ENCODE measurements at places on chromosomes 7 and 10.
A peak's percentile ranks its signal among the peaks of the same experiment; 100 is the strongest.

DNA sequence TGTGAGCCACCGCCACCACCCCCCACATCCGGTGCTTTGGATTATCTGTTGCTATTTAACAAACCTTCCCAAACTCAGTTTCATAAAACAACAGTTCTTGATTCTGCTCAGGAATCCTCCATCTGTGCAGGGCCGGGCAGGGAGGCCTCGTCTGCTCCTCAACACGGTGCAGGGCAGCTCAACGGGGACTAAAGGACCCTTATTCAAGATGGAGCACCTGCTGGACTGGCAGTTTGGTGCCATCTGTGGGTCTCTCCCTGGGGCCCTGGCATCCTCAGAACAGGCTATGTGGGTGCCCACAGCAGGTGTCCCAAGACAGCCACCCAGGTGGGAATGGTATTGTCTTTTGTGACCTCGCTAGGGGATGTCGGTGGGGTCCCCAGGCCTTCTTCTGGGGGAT lies 31.0 kb upstream of the ELFN1 start:
- no peak for ATAC-seq

DNA sequence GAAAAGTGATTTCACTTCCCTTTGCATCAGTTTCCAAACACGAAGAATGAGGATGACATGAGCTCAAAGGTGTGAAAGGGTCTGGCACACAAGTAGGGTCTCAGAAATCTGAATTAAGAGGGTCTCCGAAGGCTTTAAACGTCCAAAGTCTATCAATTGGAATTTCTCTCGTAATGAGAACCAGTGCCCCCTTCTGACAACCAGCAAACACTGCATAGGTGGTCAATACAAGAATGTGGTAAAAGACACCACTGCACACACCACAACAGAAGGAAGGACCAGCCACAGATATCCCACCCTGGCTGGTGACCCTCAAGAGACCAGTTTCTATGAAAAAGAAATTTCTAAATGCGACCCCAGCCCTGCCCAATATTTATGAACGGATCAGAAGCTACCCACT lies 78.1 kb downstream of the CALN1 start:
- no peak for ATAC-seq

- peak; percentile 41 for ATAC-seq
These were observed 203.6 kb downstream of the VTI1A start for GRCh38 chr10:112650588-112651030.

DNA sequence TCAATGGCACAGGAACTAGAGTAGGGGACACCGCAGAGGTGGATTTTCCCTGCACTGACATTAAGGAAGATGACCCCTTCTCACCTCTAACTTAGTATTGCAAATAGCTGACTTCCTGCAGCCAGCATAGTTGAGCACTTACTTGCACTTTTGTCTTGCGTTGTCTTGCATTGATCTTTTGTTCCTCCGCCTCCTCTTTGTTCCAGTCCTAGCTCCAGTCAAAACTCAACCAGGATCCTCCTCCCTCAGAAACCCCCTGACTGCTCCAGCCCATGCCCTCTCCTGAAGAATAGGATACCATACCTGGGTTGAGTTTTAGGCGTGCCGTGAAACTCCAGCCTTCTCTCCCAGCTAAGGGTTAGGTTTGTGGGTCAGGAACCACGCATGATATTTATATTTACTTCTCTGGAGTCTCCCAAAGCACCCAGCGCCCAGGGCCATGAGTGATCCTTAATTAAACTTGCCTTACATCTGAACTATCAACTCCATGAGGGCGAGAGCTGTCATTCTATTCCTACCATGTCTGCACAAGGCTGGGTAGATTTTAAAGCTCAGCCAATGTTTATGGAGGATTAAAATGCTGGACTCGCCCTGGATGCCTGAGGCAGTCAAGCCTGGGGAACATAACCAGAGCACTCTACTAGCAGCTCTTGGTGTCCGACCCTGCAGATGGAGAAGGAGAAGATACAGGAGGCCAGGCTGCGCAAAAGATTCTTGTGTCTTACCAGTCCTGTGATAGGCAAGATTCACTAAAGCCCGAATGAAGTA lies 14.1 kb downstream of the ZNF467 start:
- peak; percentile 54 for ATAC-seq

GRCh38 chr7:1340461-1341360 lies 108.0 kb downstream of the UNCX start:
- ATAC-seq: peak; percentile 18

- ATAC-seq: no peak
These were observed 66.8 kb upstream of the CYP26C1 start for GRCh38 chr10:92993699-92994272.

GRCh38 chr7:85041605-85042216 lies 145.1 kb downstream of the SEMA3D start:
- ATAC-seq: peak; percentile 71

- ATAC-seq: peak; percentile 86
These were observed 188.9 kb downstream of the SKIDA1 start for GRCh38 chr10:21336476-21337170.

DNA sequence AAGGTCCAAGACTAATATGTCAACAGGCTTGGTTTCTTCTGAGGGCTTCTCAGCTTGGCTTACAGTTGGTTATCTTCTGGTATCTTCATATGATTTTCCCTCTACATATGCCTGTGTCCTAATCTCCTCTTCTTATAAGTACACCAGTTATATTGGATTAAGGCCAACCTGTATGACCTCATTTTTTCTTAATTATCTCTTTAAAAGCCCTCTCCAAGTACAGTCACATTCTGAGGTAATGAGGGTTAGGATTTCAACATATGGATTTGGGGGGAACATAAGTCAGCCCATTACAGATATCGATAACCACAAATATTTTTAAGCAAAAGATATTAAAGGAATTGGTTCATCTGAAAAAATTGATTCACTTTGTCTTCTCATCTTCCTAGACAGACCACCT lies 49.2 kb downstream of the IQUB start:
- ATAC-seq: no peak

DNA sequence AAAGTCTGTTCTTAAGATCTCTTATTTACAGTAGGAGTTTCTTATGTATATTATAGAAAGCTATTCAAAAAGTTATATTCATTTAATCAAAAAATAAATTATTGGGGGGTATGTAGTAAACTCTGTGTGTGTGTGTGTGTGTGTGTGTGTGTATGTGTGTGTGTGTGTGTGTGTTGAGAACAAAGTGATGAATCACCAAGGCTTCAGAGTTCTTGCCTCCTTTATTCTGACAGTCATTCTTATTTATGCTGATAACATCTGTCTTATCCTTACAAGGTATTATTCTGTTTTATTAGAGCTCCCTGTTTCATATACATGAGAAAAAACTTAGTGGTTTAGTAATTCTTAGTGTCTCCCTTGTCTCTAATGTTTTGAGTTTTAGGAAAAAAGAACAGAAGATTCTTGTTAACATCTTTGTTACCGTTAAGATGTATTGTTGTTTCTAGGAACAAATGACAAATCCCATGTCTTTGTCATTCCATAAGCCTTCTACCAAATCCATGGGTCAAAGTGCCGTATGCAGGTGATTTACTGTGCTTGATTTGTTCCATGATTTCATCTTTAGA lies 424.0 kb downstream of the EXOC4 start:
- ATAC-seq: no peak

GRCh38 chr7:130831817-130832481 lies 97.9 kb upstream of the KLF14 start:
- ATAC-seq: no peak

GRCh38 chr10:110013630-110014293 lies 6.0 kb downstream of the ADD3 start:
- peak; percentile 76 for ATAC-seq

DNA sequence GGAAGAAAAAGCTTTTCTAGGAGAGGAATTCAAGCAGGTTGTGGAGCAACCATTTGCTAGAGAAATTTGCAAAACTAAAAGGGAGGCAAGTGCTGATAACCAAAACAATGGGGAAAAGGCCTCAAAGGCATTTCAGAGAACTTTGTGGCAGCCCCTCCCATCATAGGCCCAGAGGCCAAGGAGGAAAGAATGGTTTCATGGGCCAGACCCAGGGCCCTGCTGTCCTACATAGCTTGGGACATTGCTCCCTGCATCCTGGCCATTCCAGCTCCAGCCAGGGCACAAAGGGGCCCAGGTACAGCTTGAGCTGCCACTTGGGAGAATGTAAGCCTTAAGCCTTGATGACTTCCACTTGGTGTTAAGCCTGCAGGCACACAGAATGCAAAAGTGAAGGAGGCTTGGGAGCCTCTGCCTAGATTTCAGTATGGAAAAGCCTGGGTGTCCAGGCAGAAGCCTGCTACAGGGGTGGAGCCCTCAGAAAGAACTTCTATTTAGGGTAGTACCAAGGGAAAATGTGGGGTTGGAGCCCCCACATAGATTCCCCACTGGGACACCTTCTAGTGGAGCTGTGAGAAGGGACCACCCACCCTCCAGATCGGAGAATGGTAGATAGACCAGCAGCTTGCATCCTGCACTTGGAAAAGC lies 91.2 kb downstream of the RALA start:
- no peak for ATAC-seq

DNA sequence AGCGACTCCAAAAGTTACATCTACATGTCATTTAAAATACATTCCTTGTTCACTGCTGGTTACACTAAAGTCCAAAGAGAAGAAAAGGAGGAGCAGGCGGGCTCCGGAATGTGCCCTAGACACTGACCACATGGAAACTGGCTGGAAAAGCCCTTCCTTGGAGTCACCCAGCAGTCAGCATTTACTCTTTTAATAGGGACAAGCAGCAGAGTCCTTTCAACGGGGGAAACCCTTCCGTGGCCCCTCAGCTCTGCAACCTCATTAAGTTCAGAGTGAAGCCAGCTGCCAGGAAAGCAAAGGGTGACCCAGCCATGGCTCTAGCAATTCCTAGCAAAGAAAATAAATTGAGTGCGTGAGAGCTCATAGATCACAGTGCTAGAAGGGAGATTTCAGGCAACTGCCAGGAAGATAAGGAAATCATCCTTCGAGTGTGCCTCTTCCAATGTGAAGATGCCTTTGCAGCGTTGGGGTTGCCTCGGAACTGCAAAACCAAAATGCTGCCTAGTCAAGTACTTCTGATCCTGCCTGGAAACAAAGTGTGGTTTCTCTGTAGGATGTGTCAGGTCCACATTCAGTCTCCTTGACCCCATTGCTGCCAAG lies 101.6 kb downstream of the SORBS1 start:
- ATAC-seq: no peak

DNA sequence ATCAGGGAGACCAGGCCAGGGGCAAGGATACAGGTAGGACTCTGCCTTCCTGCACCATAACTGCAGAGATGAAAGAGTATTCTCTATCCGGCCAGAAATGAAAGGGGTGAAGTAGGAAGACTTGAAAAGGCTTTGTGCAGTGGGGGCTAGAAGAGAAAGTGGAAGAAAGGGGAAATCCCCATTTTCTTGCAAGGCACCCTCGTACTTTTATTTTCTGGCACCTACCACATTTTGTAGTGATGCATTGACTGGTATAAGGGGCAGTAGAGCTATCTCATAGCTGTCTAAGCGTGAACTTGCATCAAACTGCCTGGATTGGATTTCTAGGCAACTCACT lies 752 bp upstream of the CAMK2G start:
- no peak for ATAC-seq

DNA sequence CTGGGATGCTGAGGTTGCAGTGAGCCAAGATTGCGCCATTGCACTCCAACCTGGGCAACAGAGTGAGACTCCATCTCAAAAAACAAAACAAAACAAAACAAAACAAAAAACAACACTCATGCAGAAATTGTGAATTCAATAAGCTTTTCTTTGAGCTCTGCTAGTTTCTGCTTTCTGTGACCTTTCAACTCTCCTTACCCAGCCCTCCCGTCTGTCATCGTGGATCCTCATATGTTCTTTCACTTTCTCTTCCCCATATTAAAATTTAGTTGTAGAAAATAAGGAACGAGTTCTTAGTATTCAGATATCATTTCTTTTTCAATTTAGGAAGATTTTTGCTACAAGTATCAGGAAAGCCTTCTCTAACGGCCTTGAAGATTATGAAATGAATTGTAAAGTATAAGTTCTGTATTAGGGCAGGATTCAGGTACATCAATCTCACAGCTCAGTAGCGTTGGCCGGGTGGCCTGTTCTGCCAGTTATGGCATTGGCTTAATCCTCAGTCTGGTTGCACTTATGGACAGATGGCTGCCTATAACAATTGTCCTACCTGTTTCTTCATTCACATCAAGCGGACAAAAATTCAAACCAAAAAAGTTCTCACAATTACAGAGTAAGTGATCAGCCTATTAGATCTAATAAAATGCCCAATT lies 1167.0 kb downstream of the SORCS3 start:
- ATAC-seq: no peak

GRCh38 chr10:88793712-88794299 lies 8.7 kb upstream of the LIPM start:
- ATAC-seq: no peak

DNA sequence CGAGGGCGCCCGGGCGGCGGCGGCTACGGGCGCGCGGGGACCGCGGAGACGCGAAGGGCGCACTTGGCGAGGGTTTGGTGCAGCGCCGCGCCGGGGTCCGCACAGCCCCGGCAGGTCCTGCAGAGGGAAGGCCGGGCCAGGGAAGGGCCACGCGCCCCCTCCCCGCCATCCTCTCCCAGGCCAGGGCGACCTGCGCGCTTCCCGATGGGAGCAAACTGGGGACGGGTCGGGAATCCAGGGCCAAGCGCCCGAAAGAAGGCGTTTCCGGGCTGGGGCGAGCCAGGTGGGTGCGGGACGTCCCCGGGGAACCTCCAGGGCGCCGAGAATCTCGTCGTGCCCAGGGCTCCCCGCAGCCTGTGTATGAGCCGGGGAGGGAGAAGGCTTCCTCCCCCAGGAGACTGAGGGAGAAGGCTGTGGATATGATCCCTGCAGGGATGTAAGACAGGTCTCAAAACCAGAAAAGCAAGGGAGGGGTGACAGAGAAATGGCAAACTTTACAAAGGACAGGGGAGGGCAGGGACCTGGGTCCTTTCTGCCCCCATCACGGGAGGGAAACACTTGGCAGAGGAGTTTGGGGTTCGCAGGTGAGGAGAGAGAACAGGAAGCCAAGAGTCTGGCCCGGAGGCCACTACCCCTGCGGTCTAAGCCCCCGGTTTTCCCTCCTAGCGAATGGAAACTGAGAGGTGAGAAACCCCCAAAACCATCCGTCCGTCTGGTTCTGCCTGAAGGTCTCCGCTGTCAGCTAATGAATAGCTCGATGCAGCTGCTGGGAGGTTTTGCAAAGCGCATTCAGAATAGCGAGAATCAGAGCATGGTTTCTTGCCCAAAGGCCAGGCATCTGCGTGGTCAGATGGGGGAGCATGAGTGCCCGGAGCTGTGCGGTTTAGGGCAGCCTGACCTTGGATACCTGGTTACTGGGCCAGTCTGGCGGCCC lies 674 bp downstream of the AMZ1 start:
- peak; percentile 6 for ATAC-seq

GRCh38 chr7:47371733-47372368 lies 210.1 kb downstream of the TNS3 start:
- ATAC-seq: peak; percentile 70

DNA sequence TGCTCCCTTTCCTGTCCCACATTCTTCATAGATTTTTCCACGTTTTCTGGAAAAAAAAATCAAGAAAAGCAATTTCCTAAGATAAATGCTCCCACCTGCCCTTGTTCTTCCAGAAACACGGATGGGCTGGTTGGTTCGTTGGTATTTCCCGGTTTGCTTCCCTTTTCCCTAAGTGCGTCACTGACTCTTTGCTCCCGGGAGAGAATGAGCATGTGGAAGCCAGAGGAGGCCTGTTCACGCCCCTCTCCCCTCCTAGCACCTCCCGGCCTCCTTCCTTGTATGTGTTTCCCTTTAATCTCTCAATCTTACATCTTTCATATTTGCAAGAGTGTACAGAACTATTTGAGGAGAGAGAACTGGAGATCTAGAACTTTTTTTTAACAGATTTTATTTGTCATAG lies 442.0 kb downstream of the GFRA1 start:
- no peak for ATAC-seq
